Gastrocnemius medialis (tissue), 4 donors: ENCODE measurements at places on chromosomes 7 and 10. TPM values are rescaled to one million over a fixed set of nuclear protein-coding genes. Genes with fewer than 3 reads are reported as not detected.

DNA sequence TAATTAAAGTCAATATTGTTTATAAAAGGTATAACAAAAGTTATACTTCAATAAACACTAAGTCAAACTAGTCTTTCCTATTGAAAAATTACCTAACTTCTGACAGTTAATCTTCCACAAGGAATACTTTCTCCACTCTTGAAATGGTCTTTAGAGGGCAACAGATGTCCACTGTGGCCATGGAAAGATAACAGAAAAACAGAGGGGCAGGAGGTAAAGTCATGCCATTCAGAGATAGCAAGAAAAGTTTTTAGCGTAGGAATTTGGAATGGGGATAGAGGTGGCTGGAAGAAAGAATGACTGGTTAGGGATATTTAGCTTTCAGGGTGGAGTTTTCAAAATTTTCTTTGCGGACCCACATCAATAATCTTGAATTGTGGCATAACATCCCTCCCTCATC, 34.7 kb downstream of the HYCC1 start:
- peaks cover 26% of the 10 kb centered on the region for H3K36me3 ChIP-seq
- DNase-seq: no peak
- H3K4me3 ChIP-seq: no peak overlapping the region
- no peaks in the 10 kb centered on the region for H3K27me3 ChIP-seq
- no peak overlapping the region for H3K27ac ChIP-seq
- no peaks in the 10 kb centered on the region for H3K4me1 ChIP-seq

Gene CYP2E1
- 14.0 TPM for total RNA-seq

DNA sequence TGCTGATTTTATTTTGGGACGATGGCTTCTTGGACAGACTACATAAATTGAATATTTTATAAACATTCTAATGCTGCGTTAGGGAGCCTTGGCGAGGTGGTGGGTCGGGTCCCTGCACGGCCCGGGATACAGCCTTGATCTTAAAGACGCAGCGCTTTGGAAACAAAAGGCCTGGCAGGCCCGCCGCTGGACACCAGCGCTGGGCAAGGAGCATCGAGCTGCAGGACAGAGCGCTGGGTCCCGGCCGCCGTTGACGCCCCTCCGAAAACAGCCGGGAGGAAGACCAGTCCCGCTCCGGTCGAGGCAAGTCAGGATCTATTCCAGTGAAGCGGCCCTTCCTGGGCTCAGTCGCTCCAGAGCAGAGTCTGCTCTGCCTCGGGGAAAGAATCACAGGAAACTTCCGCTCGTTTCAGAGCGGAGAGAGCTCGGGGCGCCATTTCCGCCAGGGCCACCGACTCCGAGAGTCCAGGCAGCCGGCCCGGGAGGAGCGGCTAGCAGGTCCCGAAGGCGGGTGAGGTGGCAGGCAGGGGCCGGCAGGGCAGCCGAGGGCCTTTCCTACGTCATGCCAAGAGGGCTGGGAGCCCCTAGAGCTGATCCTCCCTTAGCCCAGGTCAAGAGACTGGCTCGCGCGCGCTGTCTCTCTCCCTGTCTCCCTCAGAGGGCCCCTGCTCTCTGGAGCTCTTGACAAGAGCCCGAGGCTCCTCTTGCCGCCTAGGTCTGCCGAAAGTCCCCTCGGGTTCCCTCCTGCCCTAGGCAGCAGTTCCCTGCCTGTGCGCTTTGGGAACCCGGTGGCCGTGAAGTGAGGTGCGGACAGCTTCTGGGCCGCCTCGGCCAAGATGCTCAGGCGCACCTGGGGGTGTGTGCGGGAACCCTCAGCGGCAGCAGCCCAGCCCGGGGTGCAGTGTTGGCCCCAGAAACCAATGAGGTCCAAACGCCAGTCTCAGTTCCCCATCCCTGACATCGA, 1.4 kb upstream of the DRGX start:
- no peaks in the 10 kb centered on the region for H3K36me3 ChIP-seq
- no peak overlapping the region for H3K27ac ChIP-seq
- no peaks in the 10 kb centered on the region for H3K4me1 ChIP-seq
- no peak overlapping the region for H3K4me3 ChIP-seq
- peaks cover 84% of the 10 kb centered on the region for H3K27me3 ChIP-seq
- no peak for DNase-seq

Gene TUBB8
- total RNA-seq: not detected

Gene HTR5A
- not detected for total RNA-seq
